ENCODE measurements at places on chromosomes 3 and 15.
A peak's percentile ranks its signal among the peaks of the same experiment; 100 is the strongest.

DNA sequence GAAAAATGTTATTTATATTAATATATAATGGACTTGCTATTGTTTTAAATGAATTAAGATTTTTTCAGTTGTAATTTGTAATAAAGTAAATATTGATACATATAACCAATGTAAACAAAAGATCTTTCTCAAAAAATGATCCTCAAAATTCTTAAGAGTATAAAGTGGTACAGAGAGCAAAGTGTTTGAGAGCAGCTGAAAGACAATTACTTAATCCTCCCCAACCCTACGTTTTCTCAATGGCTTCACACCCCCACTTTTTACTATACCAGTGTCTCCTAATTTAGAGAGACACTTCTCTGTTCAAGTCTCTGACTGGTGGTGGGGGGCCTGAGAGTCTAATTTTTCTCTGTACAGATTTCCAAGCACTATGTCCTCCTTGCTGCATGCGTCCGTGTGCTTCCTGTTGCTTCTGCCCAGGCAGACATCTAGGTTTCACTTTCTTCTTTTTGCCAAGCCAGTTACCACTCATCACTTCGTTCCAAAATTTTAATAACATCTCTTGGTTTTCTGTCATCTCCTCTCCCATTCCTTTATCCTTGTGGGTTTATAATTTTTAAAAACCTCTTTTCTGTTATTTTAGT, 276.3 kb upstream of the DNAJC19 start:
- DNase-seq: no peak

DNA sequence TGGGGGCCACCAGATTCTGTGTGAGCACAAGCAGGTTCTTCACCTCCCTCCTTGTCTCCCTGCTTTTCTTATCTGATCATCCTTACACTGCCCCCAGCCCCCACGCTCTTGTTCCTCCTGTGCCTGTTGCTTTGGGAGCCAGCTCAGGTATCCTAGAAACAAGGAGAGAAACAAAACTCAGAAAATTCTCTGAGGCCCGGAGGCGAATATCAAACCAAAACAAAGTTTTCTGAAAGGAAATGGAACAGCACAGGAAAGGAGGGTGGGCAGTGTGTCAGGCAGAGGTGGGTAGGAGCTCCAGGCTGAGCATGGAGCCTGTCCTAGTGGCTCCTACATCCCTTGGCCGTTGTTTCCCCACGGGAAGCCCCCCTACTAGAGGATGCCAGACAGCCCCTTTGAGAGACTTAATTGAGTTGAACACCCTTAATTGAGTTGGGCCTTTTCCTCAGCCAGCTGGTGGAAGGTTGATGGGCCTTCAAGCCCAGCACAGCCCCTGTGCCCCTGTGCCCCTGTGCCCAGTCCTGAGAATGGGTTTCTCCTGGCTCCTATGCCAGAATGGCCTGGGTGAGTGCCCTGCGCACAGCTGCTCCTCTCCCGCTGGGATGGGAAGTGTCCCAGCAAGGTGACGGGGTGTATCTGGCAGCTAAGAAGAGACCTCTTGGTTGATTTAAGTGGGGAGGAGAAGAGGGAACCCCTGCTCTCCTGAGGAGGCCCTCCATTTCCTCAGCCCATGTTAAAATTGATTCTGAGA, 22.8 kb upstream of the JMJD7 start:
- DNase-seq: no peak

- DNase-seq: no peak
Observed at GRCh38 chr15:41927536-41927935, 33.7 kb upstream of the SPTBN5 start.

DNA sequence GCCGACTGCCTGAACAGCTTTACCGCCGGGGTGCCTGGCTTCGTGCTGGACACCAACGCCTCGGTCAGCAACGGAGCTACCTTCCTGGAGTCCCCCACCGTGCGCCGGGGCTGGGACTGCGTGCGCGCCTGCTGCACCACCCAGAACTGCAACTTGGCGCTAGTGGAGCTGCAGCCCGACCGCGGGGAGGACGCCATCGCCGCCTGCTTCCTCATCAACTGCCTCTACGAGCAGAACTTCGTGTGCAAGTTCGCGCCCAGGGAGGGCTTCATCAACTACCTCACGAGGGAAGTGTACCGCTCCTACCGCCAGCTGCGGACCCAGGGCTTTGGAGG, 815 bp downstream of the SPINT1 start:
- no peak for DNase-seq

- DNase-seq: no peak
Observed at GRCh38 chr3:120442975-120443517, 7.7 kb downstream of the FSTL1 start.

DNA sequence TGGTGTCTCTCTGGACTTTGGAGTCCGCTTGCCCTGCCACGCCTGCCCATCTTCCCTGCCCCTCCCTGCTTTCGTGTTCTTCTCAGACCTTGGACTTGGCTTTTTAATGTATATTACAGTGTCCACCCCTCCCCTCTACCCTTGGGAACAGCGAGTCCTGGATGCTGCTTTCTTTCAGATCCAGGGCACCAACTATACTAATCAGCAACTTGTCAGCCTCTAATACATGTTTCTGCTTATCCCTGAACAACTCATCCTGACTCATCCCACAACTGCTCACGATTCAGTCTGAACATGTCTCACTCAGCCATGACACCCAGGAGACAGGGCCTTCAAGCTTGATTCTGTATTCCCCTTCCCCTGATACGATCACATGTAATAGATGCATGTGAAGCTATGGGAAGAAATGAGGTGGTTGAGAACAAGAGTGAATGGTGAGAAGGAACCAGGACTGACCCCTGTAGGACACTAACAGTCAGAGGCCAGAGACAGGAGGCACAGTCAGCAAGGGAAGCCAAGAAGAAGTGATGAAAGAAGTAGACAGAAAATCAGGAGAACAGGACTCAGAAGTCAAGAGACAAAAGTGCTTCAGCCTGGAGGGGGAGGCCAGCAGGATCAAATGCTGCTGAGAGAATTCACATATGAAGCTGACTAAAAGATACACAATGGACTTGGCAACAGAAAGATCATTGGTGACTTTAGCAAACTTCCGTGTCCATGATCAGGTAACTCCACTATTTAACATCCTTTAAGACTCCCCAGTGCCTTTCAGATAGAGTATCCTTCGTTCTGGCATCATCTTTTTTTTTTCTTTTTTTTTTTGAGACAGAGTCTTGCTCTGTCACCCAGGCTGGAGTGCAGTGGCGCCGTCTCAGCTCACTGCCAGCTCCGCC, 35.4 kb downstream of the BCL2L10 start:
- peak; percentile 57 for DNase-seq

GRCh38 chr3:50567011-50567385, 549 bp downstream of the C3orf18 start:
- no peak for DNase-seq

DNA sequence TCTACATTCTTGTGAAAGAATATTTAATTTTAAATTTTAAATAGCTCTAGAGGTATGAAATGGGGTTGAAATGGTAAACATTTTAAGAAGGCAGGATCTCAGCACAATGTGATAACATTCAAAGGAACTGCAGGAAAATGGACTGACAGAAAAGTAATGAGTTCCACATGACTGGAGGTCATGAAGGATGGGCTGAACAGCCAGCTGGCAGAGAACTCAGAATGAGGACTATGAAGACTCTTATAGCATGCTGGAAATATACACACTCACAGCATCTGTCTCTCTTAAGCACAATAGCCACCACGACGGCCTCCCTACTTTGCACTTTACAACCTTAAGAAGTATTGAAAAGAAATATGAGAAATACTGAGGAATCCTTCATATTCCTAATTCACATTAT, 94.7 kb downstream of the TNIK start:
- DNase-seq: no peak

DNA sequence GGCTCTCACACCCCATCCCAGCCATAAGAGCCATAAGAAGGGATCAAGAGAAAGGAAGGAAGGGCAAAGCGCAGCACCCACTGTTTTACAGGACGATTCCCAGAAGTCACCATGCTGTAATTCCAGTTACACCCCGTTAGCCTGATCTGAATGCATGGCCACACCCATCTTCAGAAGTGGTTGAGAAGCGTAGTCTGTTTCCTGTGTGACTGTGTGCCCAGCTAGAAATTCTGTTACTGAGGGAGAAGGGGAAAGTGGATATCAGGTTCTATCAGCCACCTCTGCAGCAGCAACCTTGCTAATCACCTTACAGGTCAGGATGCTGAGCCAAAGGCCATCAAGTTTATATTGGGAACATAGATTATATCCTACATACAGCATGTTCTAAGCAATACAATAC, 260.0 kb downstream of the ABHD5 start:
- no peak for DNase-seq

- DNase-seq: no peak
Observed at GRCh38 chr3:25863416-25863959, 73.6 kb downstream of the OXSM start.

- DNase-seq: no peak
Observed at GRCh38 chr15:70555713-70556112, 207.6 kb downstream of the UACA start.

- no peak for DNase-seq
Observed at GRCh38 chr15:62320259-62320658, 155.2 kb upstream of the C2CD4B start.

- no peak for DNase-seq
Observed at GRCh38 chr3:69063636-69064035, 11.5 kb upstream of the TMF1 start.

DNA sequence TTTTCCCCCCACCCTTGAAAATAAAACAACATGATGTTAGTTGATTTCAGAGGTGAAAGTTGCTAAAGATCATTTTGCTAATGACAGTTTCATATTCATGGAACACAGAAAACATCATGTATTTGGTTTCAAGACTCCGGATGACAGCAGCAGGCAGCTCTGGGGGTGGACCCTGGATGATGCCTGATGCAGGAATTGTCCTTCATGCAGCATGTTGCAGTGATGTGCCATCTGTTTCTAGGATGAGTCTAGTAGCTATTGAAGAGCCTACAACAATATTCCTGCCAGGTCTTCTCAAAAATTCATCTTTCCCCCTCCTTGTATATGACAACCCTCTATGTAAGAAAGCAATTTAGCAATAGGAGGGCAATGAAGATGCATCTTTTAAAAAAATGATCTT, 108.3 kb downstream of the SV2B start:
- DNase-seq: no peak

- DNase-seq: peak; percentile 75
Observed at GRCh38 chr3:66098436-66098835, 59.7 kb upstream of the MAGI1 start.

DNA sequence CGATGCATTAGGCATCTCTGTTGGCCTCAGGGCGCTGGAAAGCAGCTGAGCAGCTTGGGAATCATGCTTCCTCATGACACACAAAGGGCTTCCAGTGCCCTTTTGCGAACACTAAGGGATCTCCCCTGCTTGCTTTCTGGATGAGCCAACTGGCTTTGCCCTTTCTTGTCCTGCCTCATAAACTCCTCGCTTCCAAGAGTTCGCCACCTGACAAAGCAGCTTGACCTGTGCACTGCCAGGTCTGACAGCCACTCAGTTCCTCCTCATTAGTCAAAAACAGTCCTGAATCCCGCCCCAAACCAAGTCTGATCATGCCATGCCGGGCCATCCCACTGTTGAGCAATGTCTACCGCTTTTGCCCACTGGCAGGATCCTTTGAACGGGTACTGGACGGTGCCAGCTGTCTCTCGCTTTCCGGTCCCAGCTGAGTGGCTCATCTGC, 265.4 kb upstream of the LYSMD4 start:
- no peak for DNase-seq

DNA sequence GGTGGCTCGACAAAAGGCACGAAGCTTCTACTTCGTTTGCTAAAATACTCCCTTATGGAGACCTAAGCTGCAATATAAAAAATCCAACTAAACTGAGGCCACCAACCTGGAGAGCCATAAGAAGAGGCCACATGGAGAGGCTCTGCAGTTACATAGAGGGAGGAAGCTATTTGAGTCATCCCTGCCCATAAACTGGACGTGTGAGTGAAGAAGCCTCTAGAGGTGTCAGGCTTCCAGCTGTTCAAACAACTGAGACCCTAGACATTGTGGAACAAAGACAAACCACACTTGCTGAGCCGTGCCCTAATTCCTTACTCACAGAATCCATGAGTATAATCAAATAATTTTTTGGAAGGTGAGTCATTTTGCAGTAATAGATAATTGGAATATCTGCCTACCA, 50.2 kb upstream of the GMNC start:
- DNase-seq: no peak

DNA sequence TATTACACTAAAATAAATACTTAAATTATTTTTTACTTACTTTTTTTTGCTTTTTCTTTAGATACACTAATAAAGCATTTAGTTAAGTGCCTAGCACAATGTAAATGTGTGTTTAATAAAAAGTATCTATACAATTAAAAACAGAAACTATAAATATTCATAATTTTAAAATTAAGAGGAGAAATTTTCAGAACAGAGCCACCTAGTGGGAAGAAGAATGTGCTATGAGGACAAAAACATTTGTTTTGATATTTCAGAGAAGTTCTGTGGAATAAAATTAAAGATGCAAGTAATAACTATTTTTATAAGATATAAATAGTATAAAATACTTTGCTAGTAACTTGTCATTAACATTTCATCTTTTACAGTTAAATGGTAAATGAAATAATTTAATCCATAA, 33.6 kb upstream of the PLSCR5 start:
- no peak for DNase-seq

- DNase-seq: peak; percentile 30
Observed at GRCh38 chr3:64267721-64268604, 42.7 kb upstream of the PRICKLE2 start.

DNA sequence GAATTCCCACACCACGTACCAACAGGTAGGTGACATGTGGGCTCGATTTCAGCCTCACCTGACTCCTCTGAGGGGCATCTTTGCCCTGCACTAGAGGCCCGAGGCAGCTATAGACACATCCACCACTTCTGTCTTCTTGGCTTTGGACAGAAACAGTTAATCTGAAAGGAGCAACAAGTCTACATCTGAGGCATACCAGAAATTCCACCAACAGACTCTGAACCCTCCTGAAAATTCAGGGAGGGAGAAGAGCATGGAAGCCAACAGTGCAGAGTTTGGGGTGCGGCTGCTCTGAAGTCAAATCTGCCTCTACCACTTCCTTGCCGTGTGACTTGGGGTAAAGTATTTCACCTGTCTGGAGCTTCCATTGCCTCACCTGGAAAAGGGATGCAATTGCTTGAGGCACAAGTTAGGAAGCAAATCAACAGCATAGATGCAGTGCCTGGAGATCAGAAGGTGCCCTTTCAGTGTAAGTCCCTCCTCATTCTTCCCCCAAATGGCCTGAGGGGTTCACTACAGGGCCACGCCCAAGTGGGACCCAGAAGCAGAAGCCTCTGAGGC, 119.8 kb downstream of the SHQ1 start:
- DNase-seq: no peak

DNA sequence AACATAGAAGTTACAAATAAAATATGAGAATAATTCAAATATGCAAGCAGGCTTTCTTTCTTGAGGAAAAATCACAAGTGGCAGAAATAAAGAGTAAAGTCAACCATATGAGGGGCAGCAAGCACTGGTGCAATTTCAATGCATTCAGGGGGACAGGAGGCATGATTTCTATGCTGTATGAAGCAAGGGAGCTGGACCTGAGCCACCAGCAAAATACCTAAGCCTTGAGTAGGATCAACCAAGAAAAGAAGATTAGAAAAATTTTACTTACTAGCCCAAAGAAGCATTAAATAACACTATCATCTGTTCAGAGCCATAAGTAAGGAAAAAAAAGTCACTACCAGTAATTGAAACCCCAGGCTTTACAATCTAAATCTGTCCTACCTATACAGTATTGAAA, 6.3 kb downstream of the ADGRG7 start:
- DNase-seq: no peak

GRCh38 chr3:59769127-59769750, 719.4 kb upstream of the CFAP20DC start:
- DNase-seq: no peak

GRCh38 chr3:37308247-37308646, 133.9 kb upstream of the LRRFIP2 start:
- DNase-seq: no peak

GRCh38 chr15:56490461-56490860, 25.5 kb upstream of the MNS1 start:
- DNase-seq: no peak

Measured in GM04503 (cell line).